Activated CD4-positive, alpha-beta memory T cell treated with anti-CD3 and anti-CD28 coated beads for 36 hours (primary cell): ENCODE measurements at places on chromosomes 11 and 22. TPM values are rescaled to one million over a fixed set of nuclear protein-coding genes. Genes with fewer than 3 reads are reported as not detected.

The THY1 gene
- total RNA-seq = 6.9 TPM

The RNF26 gene
- 35.2 TPM for total RNA-seq

The MUS81 gene
- 69.8 TPM for total RNA-seq

The LDHAL6A gene
- total RNA-seq = not detected

The AIFM3 gene
- not detected for total RNA-seq

The OR52E8 gene
- total RNA-seq = not detected

The GSTT2B gene
- 0.33 TPM for total RNA-seq

The DGCR6L gene
- 31.3 TPM for total RNA-seq

The FAM83F gene
- 0.41 TPM for total RNA-seq

The MRGPRX4 gene
- not detected for total RNA-seq

The CFAP68 gene
- total RNA-seq = 33.6 TPM

The GVQW3 gene
- 3.3 TPM for total RNA-seq

GRCh38 chr11:69574608-69575255 is 66.2 kb upstream of the CCND1 start:
- no peak for DNase-seq

- no peak for DNase-seq
Observed at GRCh38 chr11:103637295-103637694, 399.1 kb upstream of the DDI1 start.

DNA sequence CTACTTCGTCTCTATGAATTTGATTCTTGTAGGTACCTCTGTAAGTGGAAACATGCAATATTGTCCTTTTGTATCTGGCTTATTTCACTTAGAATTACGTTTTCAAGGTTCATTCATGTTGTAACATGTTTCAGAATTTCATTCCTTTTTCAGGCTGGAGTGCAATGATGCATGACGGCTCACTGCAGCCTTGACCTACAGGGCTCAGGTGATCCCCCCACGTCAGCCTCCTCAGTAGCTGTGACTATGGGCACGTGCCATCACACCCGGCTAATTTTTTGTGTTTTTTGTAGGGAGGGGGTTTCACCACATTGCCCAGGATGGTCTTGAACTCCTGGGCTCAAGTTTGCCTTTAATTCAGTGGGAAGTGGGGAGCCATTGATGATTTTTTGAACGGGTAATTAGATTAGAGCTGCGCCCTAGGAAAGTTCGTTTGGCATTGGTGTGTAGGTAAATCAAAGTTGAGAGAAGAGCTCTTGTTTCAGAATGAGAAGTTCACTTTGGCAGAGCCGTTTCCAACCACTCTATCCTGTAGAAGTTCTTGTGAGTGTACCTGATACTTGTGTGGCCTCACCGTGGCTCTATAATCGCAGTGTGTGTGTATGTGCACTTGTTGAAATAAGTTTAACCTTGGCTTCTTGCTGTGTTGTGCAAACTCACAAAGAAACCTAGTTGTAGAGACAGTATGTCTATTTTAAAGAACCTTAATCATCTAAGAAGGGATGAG is 115.9 kb downstream of the NAV2 start:
- DNase-seq = no peak

DNA sequence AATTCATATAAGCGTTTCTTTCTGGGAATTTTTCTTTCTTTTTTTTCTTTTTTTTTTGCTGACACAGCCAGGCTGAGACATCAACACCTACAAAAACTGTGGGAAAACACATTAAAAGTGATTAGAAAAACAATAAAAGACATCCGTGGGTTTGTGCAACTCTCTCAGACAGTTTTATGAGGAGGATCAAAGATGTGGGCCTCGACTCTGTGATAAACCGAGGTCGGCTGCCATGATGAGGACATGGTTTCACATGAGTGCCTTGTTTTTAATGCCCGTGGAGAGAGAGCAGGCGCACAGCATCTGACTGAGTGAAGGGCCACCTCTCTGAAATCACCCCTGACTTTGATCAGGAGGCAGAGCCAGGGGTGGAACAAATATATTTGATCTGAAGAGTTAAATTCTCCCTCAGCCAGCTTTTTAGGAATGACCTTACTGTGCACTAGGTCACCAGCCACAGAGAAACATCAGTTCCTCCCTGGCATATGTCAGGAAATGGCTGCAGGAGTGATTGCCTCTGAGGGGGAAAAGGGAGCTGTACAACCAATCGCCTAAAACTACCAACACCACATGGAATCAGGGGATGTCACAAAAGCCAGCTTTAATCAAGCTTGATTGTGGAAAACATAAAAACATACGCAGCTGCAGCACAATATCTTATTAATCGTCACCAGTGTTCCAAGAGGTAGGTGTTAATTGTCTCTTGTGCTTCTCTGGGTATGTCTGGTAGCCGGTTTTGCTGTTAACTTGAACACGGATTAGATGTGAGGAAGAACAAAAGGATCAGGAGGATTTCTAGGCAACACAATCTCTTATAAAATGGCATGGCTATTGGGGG is 164.7 kb downstream of the MAML2 start:
- DNase-seq = no peak

- no peak for DNase-seq
Observed at GRCh38 chr11:130715085-130715876, 201.0 kb downstream of the SNX19 start.

DNA sequence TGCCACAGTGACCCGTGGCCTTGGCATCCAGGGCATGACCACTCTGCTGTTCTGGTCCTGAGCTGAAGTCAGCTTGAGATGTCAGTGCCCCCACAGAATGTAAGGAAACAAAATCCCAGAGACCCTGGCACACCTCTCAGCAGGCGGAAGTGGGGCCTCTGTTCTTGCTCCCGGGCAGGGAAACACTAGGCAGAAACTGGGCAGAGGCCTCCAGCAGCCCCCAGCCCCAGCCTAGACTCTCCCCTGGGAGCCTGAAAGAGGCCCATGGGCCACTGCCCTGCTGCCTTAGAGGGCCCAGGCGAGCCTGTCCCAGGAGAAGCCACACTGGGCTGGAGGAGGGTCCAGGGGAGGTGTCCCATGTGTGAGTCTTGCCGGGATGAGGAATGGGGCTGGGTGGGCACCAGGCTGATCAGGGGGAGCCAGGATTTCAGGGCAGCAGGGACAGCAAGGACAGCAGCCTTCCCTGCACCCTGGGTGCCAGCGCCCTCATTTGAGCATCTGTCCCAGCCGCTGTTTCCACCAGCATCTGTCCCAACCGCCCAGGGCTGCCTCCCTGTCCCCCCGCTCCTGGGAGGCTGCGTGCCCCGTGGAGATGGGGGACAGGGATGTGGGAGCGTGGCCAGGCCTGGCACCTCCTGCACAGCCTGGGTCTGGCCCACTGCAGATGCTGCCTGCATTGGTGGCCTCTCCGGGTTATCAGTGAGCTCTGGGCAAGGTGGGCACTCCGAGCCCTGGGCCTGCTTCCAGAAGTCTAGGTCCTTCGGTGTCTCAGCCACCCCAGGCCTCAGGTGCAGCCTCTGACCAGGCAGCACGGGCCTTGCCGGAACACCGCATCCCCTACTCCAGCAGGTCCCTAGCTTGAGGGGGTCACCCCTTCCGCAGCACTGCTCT is 1072.4 kb downstream of the BRD1 start:
- no peak for DNase-seq

- no peak for DNase-seq
Observed at GRCh38 chr11:84501750-84502149, 1125.4 kb downstream of the DLG2 start.

GRCh38 chr22:47233316-47234243 is 471.1 kb downstream of the TBC1D22A start:
- no peak for DNase-seq

- peak; percentile 73 for DNase-seq
Observed at GRCh38 chr22:37154925-37155712, 5.4 kb upstream of the IL2RB start.

- no peak for DNase-seq
Observed at GRCh38 chr22:33577862-33578411, 342.3 kb downstream of the LARGE1 start.

GRCh38 chr11:65646958-65647701 is 9.2 kb downstream of the SIPA1 start:
- no peak for DNase-seq

DNA sequence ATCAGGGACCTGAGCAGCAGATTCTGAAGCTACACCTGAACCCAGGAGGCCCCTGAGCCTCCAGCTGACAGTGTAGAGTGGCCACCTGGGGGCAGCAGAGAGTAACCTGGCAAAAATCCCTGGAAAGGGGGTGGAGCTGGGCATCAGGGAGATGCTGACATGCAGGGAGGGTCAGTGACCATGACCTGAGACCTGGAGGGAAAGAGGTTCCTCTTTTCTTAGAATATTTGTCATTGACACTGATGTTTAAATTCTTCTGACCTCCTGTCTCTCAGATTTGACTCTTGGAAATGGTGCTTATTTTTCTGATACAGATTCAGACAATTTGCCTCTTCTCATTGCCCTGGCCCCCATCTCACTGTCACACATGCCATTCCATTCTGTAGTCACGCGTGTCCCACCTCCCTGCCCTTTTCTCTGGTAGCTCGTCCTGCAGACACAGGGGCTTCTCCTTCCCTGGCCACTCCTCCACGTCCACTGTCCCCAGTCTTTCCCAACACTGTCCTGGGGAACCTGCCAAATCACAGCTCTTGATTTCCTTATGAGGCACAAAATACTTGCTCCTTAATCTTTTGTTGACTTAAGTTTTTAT is 117.2 kb upstream of the IGLL5 start:
- peak; percentile 65 for DNase-seq

DNA sequence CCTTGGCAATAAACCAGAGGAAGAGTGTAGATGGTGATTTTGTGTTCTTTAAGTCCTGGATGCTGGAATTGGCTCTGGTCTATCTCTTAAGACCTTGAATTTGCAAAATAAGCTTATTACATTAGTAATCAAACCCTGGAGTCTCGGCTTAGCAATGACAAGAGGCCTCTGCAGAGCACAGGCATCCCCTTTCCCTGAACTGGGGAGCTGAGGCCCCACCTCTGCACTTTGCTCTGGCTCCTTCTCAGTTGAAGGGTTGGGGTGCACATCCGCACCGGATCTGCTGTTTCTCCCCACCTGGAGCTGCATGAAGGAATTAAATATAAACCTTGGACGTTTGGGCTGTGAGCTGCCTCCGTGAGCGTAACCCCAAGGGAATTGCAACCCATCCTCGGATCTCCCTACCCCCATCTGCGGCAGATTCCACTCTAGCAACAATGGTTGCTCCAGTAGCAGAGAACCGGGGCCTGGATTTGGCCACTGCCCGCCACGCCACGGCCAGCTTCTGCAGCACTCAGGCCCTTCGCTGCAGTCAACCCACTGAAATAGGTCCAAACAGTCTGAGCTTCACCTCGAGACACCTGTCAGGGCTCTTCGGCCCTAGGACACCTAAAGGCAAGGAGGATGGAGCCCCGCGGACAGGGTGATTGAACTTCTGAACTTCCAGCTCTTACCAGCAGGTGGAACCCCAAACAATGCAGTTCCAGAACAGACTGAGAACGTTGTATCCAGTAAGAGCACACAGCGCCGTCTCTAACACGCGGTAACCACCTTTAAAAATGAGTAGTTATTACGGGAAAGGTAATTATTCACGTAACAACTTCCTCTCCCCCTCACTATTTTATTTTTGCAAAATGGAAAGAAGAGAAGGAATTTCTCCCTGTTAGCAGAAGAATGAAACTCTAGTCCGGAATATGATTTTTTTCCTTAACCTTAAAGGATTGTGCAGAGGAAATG is 54.8 kb upstream of the CAPRIN1 start:
- DNase-seq = peak; percentile 81

- DNase-seq = no peak
Observed at GRCh38 chr11:84437071-84437980, 1151.2 kb upstream of the CCDC90B start.

- no peak for DNase-seq
Observed at GRCh38 chr11:86517557-86517956, 142.9 kb downstream of the CCDC81 start.

DNA sequence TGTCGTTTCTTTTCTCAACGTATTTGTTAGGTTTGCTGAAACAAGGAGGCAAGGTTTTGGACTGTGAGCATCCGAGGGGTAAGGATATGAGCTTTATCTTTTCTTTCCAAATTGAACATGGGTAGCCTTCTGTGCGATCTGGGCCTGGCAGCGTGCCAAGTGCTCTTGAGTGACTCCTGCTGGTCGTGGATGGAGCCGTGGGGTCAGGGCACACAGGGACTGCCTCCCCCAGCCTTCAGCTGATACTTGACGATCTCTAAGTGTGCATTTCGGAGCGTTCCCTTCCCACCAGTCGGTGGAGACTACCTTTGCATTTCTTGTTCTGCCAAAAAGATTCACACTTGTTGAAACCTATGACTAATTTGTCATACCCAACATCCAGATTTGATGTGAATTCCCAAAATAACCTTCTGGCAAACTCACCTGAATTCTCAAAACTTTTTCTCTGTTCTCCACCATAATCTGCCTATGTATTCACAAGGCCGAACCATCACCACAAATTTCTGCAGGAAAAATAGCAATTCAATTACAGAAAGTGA is 40.1 kb upstream of the CLMP start:
- peak; percentile 58 for DNase-seq

DNA sequence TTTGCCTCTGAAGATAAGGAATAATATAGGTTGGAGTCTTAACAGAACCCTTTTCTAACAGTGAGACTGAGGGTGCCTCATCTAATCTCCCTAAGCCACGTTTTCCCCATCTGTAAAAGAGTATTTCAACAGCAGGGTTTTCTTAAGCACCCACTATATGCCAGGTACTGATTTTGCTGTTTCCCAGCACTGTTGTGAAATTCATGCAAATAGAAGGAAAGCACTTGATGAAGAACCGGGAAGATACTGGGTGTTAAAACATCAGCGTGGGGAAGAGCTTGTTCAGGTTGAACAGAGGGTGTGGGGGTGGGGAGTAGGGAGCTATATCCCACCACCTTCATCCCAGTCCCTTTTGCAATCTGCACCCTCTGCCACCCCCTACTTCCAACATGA is 2.8 kb downstream of the HMOX1 start:
- DNase-seq = no peak

- DNase-seq = no peak
Observed at GRCh38 chr11:61279934-61280659, 15.0 kb downstream of the VWCE start.

DNA sequence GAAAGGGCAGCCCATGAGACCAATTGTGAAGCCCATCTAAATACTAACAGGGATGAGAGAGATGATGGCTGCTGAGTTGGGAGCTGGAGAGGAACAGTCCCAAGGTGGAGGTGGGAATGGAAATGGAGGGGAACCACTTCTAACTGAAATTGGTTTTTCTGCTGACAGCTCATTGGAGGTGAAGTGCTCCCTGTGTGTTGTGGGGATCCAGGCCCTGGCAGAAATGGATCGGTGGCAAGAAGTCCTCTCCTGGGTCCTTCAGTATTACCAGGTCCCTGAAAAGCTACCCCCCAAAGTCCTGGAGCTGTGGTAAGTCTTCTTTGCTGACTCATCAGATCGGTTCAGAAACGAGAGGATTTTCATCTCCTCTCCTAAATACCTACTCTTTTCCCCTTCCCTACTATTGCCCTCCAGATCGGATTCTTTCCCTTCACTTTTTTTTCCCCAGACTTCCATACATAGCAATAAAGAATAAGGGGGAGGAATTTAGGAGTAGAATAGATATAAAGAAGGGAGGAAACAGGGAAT is 2.0 kb downstream of the PEX26 start:
- no peak for DNase-seq

DNA sequence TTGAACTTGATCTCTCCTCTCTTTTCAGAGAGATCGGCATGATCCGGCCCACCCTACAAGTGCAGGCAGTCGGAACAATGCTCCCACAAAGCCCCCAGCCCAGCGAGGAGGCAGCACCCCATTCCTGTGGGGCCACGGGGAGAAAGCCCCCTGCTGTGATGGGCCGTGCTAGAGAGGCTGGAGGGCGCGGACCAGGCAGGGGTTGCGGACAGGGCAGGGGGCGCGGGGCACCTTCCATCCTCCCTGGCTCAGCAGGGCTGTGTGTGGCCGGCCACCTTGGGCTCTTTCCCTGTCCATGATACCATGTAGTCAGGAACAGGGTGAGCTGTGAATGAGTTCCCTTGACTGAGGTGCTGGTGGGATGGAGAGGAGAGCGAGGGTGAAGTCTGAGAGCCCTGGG is 379.8 kb downstream of the BRD1 start:
- DNase-seq = no peak

GRCh38 chr22:45608763-45609180 is 62.9 kb upstream of the ATXN10 start:
- peak; percentile 44 for DNase-seq
